ENCODE measurements at places on chromosomes 11 and 22. TPM values are rescaled to one million over a fixed set of nuclear protein-coding genes. Genes with fewer than 3 reads are reported as not detected.

- no peak for DNase-seq
Observed at GRCh38 chr22:44848791-44849420, 96.5 kb downstream of the ARHGAP8 start.

BTG4 gene
- 0.34 TPM for polyA plus RNA-seq

GRCh38 chr11:62398011-62398994 lies 20.5 kb upstream of the SCGB1A1 start:
- peak; percentile 69 for DNase-seq

FADS2 gene
- 67.8 TPM for polyA plus RNA-seq

GSTT2B gene
- 32.2 TPM for polyA plus RNA-seq

DNA sequence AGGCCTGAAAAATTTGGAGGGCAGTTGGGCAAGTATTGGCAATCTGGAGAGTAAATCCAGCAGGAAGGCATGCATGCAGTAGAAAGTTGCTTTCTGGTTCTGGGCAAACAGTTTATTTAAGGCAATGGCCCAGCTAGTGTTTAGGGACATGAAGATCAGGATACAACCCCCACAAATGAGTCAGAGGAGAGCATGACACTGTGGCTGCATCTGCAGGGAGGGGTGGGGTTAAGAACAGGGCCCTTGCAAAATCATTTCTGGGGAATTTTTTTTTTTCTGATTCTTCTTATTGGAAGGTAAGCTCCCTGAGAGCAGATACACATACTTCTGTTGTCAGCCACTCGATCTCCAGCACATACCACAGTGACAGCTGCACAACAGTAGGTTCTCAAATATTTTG lies 61.1 kb downstream of the FDX1 start:
- no peak for DNase-seq

FAU gene
- 1,210 TPM for polyA plus RNA-seq

- no peak for DNase-seq
Observed at GRCh38 chr11:61174273-61174672, 13.0 kb upstream of the VPS37C start.

- peak; percentile 97 for DNase-seq
Observed at GRCh38 chr22:45502215-45503049, at the start of gene FBLN1. FBLN1 (plus strand) TSS chr22:45502883; CDS start chr22:45502986, 103 bp downstream.

DNA sequence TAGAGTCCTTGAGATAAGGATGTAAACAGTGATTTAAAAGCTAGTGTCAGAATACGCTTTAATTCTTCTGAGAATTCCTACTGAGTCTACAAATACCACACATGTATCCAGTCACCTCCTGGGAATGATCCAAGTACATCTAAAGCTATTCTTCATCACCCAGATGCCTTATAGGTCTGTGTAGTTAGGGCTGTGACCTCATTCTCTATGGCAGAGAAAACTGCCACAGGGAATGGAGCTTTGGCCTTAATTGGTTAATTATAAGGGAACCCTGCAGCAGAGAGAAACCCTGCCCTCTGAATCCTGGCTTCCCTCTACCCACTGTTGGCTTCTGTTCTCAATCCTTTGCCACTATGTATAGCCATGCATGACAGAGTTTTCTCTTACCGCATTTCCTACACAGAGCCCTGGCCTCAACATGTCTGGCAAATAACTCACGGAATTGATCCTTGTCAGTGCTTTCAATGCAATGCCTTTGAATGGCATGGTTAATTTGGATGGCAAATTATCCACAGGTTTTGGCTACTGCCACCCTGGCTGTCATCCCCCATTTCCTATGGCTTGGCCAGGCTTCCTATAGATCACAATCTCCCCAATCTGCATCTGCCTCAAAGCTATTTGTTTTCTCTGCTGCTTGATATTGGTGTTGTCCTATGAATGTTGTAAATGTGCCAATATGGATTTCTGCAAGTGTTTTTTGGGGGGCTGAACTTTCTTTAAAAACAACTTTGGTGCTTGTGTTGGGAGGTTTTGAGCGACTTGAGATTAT lies 2.9 kb downstream of the DIXDC1 start:
- peak; percentile 66 for DNase-seq

DNA sequence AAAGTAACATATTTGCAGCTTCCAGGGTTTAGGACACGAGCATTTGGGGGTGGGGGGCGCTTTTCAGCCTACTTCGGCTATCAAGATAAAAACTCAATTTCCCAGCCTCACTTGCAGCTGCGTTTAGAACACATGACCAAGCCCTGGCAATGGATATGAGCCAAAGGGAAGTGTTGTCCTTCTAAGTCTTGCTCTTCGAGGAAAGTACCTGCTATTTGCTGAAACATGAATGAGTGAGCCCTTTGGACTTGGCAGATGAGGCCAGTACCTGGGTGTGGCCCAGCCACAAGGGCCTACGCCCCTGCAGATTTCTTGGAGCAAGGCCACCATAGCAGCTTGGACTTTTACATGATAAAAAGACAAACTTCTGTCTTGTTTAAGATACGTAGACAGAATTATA lies 60.2 kb upstream of the SORL1 start:
- DNase-seq: no peak

- DNase-seq: no peak
Observed at GRCh38 chr11:29634244-29634643, 382.6 kb downstream of the KCNA4 start.

GRCh38 chr22:42275970-42276369 lies 5.5 kb upstream of the TCF20 start:
- DNase-seq: no peak
